ENCODE measurements at places on chromosomes 4 and X. TPM values are rescaled to one million over a fixed set of nuclear protein-coding genes. Genes with fewer than 3 reads are reported as not detected.

DNA sequence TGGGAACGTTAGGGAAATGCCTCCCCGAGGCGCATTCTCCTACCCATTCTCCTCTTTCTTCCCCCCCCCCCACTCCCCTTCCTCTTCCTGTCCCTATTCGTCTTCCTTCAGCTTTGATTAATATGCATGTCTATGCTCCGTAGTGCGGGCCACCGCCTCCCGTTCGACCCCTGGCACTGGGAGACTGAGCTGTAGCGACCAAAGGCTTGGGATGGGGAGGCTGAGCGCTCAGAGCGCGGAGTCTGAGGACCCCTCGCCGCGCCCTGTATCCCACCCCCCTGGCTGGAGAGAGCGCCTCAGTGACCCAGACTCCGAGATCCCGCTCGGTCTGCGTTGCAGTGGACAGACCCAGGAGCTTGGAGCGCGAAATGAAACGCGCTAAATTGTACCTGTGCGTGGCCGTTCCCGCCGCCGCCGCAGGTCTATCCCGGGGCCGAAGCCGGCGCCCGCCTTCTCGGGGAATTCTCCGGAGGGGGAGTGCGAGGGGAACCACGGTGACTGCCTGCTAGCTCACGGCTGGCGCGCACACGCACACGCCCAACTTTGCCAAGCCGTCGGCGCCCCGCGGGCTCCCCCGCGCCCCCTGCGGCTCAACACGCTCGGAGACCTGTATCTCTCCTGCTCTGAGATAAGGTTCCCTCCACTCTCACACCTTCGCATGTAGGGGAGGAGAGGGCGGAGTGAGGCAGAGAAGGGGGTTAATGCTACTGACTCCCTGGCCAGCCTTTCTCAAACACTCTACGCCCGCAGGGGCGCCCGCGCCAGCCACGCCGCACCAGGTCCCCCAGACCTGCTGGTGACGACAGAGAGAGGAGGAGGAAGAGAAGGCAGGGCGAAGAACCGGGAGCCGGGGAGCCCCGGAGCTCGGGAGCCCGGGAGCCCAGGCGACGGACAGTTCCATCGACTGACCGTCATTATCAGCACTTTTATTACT, 1.5 kb upstream of the PTCHD1 start:
- DNase-seq: no peak

GRCh38 chr4:142347241-142347640, 498.9 kb downstream of the INPP4B start:
- DNase-seq: no peak

GRCh38 chr4:16289897-16290554, 63.8 kb upstream of the TAPT1 start:
- peak; percentile 45 for DNase-seq

DNA sequence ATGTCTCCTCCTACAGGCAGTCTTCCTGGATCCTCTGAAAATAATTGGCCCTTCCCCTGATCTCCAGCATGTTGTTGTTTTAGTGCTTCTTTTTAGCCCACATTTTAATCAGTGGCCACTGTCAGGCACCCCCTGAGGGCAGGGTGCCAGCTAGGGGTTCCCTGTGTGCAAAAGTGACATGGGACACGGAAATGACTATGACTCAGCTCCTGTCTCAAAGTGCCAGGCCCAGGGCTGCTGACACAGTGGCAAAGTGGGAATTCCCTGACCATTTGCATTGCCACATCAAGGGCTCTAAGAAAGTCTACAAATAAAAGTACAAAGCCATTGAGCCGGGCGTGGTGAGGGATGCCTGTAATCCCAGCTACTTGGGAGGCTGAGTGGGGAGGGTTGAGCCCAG, 24.8 kb downstream of the HMX1 start:
- DNase-seq: no peak

GRCh38 chr4:39922399-39922798, 55.3 kb downstream of the PDS5A start:
- no peak for DNase-seq

- peak; percentile 12 for DNase-seq
Measured at GRCh38 chrX:12080265-12080664, 58.0 kb upstream of the FRMPD4 start.

The DCAF4L1 gene
- 0.21 TPM for polyA plus RNA-seq

The NXF2B gene
- polyA plus RNA-seq: 0.36 TPM

The CXorf49 gene
- 0.31 TPM for polyA plus RNA-seq

The MAGEB5 gene
- not detected for polyA plus RNA-seq

The ADAMTS3 gene
- polyA plus RNA-seq: 8.5 TPM

The POU4F2 gene
- not detected for polyA plus RNA-seq
